ENCODE measurements at places on chromosomes 2 and 18.

DNA sequence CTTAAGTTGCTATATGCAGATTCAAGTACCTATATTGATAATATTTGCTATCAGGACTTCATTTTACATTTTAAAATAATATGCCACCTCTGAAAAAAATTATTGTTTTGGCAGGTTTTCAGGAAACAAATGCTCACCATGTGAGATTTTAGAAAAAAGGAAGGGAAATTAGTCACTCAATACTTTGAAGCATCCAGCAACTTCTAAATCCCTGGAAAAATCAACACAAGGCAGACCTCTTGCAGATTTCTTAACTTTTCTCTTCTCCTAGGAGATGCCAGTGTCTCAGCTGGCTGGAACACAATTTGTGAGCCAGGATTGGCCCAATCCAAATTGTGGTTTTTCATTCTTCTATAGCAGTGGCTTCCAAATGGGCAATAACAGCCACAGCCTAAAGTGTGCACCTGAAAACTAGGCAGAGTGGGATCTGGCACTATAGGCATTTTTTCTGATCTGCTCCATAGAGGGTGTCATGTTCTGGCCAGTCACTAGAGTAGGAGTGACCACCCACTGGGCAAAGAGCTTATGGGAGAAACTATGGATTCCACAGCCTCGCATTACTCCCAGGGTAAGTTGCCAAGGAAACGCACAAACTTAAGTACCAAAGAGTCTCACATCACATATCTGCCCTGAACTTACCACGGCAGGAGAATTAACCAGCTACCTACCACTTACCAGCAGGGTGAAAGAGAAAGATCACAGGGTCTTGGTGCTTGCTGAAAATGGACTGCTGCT is 28.1 kb upstream of the THOC1 start:
- DNase-seq: no peak

DNA sequence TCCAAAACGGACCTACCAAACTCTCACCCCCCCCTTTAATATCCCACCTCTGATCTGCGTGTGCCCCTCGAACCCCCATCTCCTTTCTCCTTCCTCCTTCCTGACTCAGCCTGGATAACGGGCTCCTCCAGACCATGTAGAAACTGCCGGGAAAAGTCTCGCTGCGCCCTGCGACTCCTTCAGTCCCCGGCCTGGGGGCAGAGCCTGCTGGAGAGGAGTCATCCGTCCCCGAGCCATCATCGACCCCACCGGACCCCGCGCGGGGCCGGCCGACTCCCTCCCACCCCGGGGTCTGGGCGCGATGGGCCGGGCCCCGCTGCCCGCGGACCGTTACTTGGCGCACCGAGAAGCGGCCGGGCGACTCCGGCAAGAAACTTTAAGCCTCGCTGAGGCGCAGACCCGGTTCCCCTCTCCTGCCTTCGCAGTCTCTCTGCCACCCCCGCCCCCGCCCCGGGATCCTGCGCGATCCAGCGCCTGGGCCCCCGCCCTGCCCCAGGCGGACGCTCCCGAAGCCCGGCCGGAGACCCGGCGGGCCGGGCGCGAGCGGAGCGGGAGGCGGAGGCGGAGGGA is 3.4 kb downstream of the ZEB2 start:
- peak; percentile 30 for DNase-seq

GRCh38 chr18:995629-996028 is 91.0 kb downstream of the ADCYAP1 start:
- DNase-seq: no peak

DNA sequence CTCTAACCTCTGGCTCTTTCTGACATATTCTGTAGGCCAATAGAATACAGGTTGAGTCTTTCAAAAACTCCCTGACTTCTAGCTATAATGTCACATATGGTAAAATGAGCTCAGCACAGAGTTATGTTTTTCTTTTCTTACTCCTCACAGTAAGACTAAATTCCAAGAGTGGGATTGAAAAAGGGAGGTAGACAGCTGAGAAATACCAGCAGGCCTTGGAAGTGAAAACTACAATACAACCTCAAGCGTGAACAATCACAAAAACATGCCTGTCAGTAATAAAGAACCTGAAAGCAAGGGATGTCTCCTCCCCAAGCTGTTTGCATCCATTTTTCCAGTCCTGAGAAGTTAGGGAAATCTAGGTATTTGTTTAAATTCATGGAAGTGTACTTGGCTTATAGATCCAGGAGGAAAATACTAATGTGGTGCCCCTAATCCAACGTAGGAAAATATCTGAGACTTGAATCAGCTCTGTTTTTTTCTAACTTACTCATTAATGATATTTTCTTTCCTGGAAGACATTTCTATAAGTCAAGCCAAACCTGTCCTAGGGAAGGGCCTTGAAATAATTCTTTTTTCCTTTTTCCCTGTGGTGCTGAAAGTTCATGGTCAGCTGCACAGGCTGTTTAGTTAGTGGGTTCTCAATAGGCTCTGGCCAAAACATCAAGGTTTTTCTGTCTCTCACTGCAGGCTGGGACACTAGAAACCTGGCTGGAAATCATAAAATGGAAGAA is 167.9 kb upstream of the SPATS2L start:
- DNase-seq: no peak

DNA sequence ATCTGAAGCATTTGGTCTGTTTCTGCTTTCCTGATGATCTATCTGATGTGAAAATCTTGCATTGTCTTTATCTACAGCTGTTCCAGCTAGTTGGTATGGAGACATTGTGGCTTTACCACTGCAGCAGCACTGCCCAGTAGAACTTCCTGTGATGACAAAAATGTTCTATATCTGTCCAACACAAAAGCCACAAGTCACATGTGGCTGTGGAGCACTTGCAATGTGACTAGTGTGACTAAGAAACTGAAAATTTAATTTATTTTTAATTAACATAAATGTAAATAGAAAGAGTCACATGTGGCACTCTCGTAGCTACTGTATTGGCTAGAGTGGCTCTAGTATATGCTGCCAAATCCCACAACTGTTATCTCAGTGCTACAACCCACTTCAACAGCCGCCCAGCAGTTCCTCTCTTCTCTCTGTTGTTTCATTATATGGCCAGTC is 425.7 kb downstream of the SETBP1 start:
- DNase-seq: no peak

- DNase-seq: no peak
Measured at GRCh38 chr2:124138076-124138475, 113.0 kb downstream of the CNTNAP5 start.

GRCh38 chr2:166167449-166167848 is 39.6 kb upstream of the SCN1A start:
- no peak for DNase-seq

Data from activated CD4-positive, alpha-beta memory T cell treated with anti-CD3 and anti-CD28 coated beads, Interleukin-2, amount 10 ng/mL, durations not matched to agents 7 days and 5 days (primary cell).